HepG2 (cell line): ENCODE measurements at places on chromosomes 6 and 20. TPM values are rescaled to one million over a fixed set of nuclear protein-coding genes. Genes with fewer than 3 reads are reported as not detected.

Gene MCCD1
- total RNA-seq, result 0.15 and 0.36 TPM in 2 replicates

Gene MACROD2
- 0.35 and 0.51 TPM in 2 replicates for total RNA-seq

Gene TMC2
- not detected in 2 replicates for total RNA-seq

Gene ZNF831
- total RNA-seq, result not detected in 2 replicates

Gene GGT7
- total RNA-seq, result 1.9 and 6.6 TPM in 2 replicates

Gene FRK
- total RNA-seq, result 2.9 and 4.5 TPM in 2 replicates

Gene WFDC10B
- total RNA-seq, result not detected in 2 replicates

Gene HCRTR2
- total RNA-seq, result not detected in 2 replicates

Gene RSPH9
- total RNA-seq, result 0.04 TPM in 1 of 2 replicates, not detected in the other

Gene GJA10
- total RNA-seq, result not detected in 2 replicates

- no peak overlapping the region for H3K27ac ChIP-seq
- H3K27me3 ChIP-seq, result no peaks in the 10 kb centered on the region
- peaks cover 17% of the 10 kb centered on the region for H3K4me1 ChIP-seq
- no peak for DNase-seq
Observed at GRCh38 chr6:36116066-36116864, 14.0 kb upstream of the MAPK13 start.

DNA sequence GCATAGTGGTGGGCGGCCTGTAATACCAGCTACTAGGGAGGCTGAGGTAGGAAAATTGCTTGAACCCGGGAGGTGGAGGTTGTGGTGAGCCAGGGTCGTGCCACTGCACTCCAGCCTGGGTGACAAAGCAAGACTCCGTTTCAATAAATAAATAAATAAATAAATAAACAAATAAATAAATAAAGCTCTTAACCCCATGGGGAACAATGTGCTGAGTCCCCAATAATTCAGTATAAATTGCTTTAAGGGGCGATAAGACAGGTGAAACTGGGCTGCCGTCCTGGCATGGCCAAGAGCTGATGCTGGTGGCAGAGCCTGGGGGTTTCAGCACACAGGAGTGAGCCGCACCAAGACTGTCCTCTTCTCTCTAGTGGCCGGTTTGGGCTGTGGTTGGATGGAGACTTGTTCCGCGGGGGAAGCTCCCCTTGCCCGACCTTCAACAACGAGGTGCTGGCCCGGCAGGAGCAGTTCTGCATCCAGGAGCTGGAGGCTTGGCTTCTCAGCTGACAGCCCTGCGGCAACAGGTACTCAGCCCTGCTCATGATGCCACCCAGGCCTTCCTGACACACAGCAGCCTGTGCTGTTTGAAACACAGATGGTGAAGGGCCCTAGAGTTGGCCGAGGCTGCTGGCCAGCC is 13.1 kb downstream of the TLDC2 start:
- H3K27ac ChIP-seq, result no peak overlapping the region
- peaks cover 27% of the 10 kb centered on the region for H3K36me3 ChIP-seq
- H3K27me3 ChIP-seq, result no peaks in the 10 kb centered on the region
- H3K4me3 ChIP-seq, result no peak overlapping the region
- no peak for DNase-seq

DNA sequence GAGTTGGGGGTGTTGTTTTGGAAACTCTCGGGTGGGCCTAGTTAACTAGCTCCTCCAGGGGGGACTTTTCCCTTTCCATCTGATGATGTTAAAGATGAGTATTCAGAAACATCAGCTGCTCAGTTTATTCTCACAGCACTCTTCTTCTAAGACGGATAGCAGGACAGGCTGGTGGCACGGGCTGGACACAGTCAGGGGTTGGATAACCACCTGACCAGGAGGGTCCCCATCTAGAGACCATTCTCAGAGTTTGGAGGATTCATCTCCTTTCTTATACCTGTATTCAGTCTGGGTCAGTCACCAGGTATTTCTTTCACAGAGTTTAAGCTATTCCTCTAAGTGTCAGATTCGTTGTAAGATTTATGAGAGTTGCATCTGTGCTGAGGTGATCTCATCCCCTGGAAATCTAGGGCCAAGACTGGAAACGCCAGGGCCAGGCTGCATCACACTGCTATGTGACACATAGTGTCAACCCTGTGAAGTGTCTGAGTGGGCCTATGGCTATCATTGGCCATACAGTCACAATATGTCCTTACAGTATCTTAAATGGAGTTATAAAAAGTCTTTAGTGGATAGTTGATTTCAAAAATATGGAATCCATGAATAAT is 111.7 kb downstream of the FAM50B start:
- H3K4me1 ChIP-seq, result peaks cover 27% of the 10 kb centered on the region
- peaks cover 30% of the 10 kb centered on the region for H3K27me3 ChIP-seq
- DNase-seq, result no peak
- no peaks in the 10 kb centered on the region for H3K36me3 ChIP-seq

DNA sequence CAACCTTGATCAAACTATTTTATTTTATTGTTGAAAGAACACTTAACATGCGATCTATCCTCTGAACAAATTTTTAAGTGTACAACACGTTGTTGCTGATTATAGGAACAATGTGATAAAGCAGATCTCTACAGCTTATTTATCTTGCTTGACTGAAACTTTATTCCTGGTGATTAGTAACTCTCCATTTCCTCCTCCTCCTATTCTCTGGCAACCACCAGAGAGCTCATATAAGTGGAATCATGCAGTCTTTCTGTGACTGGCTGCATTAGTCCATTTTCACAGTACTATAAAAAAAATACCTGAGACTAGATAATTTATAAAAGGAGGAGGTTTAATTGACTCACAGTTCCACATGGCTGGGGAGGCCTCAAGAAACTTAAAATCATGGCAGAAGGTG is 218.1 kb downstream of the LRFN2 start:
- H3K4me1 ChIP-seq, result no peaks in the 10 kb centered on the region
- no peaks in the 10 kb centered on the region for H3K27me3 ChIP-seq
- no peaks in the 10 kb centered on the region for H3K36me3 ChIP-seq
- H3K4me3 ChIP-seq, result no peak overlapping the region
- no peak for DNase-seq

DNA sequence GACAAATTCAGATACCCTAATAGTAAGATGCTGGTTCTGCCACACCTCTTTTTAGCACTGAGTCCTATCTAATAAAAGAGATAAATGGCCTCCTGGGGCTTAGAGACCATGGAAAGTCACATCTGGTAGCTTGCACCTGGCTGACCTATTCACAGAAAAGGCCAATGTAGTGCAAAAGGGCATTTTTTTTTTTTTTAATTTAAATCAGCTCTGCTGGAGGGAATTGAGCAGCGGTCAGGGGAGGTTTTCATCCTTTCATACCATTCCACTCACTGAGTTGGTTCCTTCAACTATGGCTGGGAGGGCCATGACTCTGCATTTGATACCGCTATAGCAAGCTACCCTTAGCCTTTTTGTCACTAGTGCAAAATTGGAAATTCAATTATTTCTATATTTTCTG is 20.1 kb upstream of the HS3ST5 start:
- no peak overlapping the region for H3K27ac ChIP-seq
- no peaks in the 10 kb centered on the region for H3K36me3 ChIP-seq
- H3K4me1 ChIP-seq, result peaks cover 6% of the 10 kb centered on the region; the same call in 1 of the 2 replicates
- DNase-seq, result no peak
- H3K4me3 ChIP-seq, result no peak overlapping the region
- H3K27me3 ChIP-seq, result no peaks in the 10 kb centered on the region

GRCh38 chr20:57779401-57780003 is 69.7 kb upstream of the PMEPA1 start:
- H3K27ac ChIP-seq, result no peak overlapping the region
- DNase-seq, result no peak
- no peaks in the 10 kb centered on the region for H3K36me3 ChIP-seq
- H3K4me3 ChIP-seq, result no peak overlapping the region
- H3K4me1 ChIP-seq, result no peaks in the 10 kb centered on the region
- peaks cover 24% of the 10 kb centered on the region; the same call in 2 of the 3 replicates for H3K27me3 ChIP-seq

- H3K4me1 ChIP-seq, result 0 out of 2 replicates have a peak, but pooled peaks cover 9% of the 10 kb centered on the region
- H3K4me3 ChIP-seq, result no peak overlapping the region
- H3K36me3 ChIP-seq, result peaks cover 92% of the 10 kb centered on the region
- H3K27ac ChIP-seq, result no peak overlapping the region
Observed at GRCh38 chr20:4864311-4864752, 137.0 kb downstream of the SLC23A2 start.

DNA sequence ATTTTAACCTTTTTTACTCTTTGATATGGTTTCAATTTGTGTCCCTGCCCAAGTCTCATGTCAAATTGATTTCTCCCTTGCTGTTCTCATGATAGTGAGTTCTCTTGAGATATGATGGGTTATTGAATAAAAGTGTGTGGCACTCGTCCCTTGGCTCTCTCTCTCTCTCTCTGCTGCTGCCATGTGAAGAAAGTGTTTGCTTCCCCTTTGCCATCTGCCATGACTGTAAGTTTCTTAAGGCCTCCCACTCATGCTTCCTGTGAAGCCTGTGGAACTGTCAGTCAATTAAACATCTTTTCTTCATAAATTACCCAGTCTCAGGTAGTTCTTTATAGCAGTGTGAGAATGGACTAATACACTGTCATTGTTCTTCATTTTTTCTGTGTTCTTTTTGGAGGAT is 48.5 kb downstream of the LIN28B start:
- H3K36me3 ChIP-seq, result peaks cover 3% of the 10 kb centered on the region; the same call in 1 of the 3 replicates
- H3K4me1 ChIP-seq, result no peaks in the 10 kb centered on the region
- no peaks in the 10 kb centered on the region for H3K27me3 ChIP-seq
- H3K27ac ChIP-seq, result no peak overlapping the region

GRCh38 chr6:47413752-47414422 is 63.7 kb upstream of the CD2AP start:
- H3K27ac ChIP-seq, result no peak overlapping the region
- DNase-seq, result peak; percentile 64
- no peaks in the 10 kb centered on the region for H3K27me3 ChIP-seq
- H3K36me3 ChIP-seq, result no peaks in the 10 kb centered on the region
- H3K4me3 ChIP-seq, result peak overlapping the region; percentile 62; the same call in 1 of the 2 replicates
- H3K4me1 ChIP-seq, result peaks cover 20% of the 10 kb centered on the region

- no peak overlapping the region for H3K27ac ChIP-seq
- peaks cover 10% of the 10 kb centered on the region; the same call in 1 of the 3 replicates for H3K27me3 ChIP-seq
- no peaks in the 10 kb centered on the region for H3K36me3 ChIP-seq
- no peak overlapping the region for H3K4me3 ChIP-seq
- DNase-seq, result no peak
Observed at GRCh38 chr6:156309017-156309416, 468.2 kb upstream of the ARID1B start.

DNA sequence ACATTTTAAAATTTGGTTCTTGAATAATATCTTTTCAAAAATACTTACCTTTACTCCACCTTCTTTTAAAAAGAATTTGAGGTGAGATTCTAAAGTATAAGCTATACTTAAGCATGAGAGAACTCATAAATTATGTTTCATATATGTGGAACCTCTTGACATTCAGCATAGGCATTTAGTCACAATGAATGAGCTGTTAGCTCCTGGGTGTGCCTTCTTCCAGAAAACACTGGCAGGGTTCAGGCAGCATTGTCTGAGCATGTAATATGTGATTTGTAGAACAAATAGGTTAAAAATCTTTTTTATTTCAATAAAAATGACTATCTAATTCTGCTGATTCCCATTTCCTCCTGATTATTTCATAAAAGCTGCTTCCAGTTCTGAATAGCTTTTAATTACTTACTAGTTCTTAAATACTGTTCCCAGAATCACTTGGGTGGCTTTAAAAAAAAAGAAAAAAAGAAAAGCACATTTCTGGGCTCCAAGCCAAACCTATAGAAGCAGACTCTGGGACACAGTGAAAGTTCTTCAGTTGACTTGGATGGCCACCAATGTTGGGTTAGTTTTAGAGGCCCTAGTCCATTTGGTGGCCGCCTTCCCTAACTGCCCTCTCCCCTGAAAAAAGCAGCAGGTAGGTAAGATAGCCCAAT is 20.2 kb downstream of the RNF8 start:
- no peaks in the 10 kb centered on the region for H3K27me3 ChIP-seq
- DNase-seq, result no peak
- H3K4me3 ChIP-seq, result no peak overlapping the region
- no peak overlapping the region for H3K27ac ChIP-seq
- H3K4me1 ChIP-seq, result peaks cover 21% of the 10 kb centered on the region
- peaks cover 74% of the 10 kb centered on the region for H3K36me3 ChIP-seq

- no peak for DNase-seq
- H3K4me1 ChIP-seq, result no peaks in the 10 kb centered on the region
- H3K36me3 ChIP-seq, result no peaks in the 10 kb centered on the region
- H3K27ac ChIP-seq, result no peak overlapping the region
- H3K27me3 ChIP-seq, result no peaks in the 10 kb centered on the region
Observed at GRCh38 chr6:99885051-99885450, 109.0 kb downstream of the MCHR2 start.

- no peaks in the 10 kb centered on the region for H3K27me3 ChIP-seq
- no peak overlapping the region for H3K27ac ChIP-seq
- no peaks in the 10 kb centered on the region for H3K36me3 ChIP-seq
- no peaks in the 10 kb centered on the region for H3K4me1 ChIP-seq
- DNase-seq, result no peak
Observed at GRCh38 chr6:67102743-67103142, 1395.7 kb upstream of the EYS start.

GRCh38 chr6:125932451-125932795 is 24.1 kb upstream of the HINT3 start:
- H3K4me1 ChIP-seq, result peaks cover 14% of the 10 kb centered on the region
- no peaks in the 10 kb centered on the region for H3K27me3 ChIP-seq
- H3K27ac ChIP-seq, result no peak overlapping the region
- peaks cover 16% of the 10 kb centered on the region for H3K36me3 ChIP-seq
- no peak for DNase-seq
- H3K4me3 ChIP-seq, result no peak overlapping the region

- DNase-seq, result peak; percentile 45
- H3K36me3 ChIP-seq, result no peaks in the 10 kb centered on the region
- H3K4me1 ChIP-seq, result no peaks in the 10 kb centered on the region
- no peak overlapping the region for H3K27ac ChIP-seq
- no peak overlapping the region for H3K4me3 ChIP-seq
- H3K27me3 ChIP-seq, result no peaks in the 10 kb centered on the region
Observed at GRCh38 chr6:108497883-108498282, 62.8 kb upstream of the FOXO3 start.

GRCh38 chr6:96450770-96451130 is 70.9 kb upstream of the UFL1 start:
- no peak overlapping the region for H3K27ac ChIP-seq
- no peak overlapping the region for H3K4me3 ChIP-seq
- H3K4me1 ChIP-seq, result no peaks in the 10 kb centered on the region
- no peaks in the 10 kb centered on the region for H3K27me3 ChIP-seq
- H3K36me3 ChIP-seq, result no peaks in the 10 kb centered on the region

- no peak for DNase-seq
- no peak overlapping the region for H3K4me3 ChIP-seq
- no peak overlapping the region for H3K27ac ChIP-seq
- H3K4me1 ChIP-seq, result no peaks in the 10 kb centered on the region
- H3K27me3 ChIP-seq, result no peaks in the 10 kb centered on the region
- no peaks in the 10 kb centered on the region for H3K36me3 ChIP-seq
Observed at GRCh38 chr20:21661488-21662055, 43.9 kb upstream of the PAX1 start.

DNA sequence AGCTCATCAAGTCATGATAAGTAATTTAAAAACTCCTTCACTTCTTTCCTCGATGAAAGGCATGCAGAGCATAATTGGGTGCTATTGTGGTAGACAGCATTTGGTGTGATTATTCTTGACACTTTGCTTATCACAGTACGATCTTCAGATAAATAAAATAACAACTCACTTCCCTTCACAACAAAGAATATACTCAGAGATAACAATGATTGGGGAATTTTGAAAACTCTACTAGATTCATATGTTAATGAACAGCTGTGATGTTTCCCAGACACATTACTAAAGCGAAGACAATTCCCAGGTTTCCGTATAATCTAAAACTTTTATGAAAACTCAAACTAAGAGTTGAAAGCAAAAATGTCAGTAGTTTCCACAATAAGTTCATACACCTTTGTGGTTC is 670.6 kb upstream of the EPHA7 start:
- no peaks in the 10 kb centered on the region for H3K27me3 ChIP-seq
- H3K4me3 ChIP-seq, result no peak overlapping the region
- DNase-seq, result no peak
- no peaks in the 10 kb centered on the region for H3K4me1 ChIP-seq
- no peaks in the 10 kb centered on the region for H3K36me3 ChIP-seq
